ENCODE measurements at places on chromosomes 5 and 9.

DNA sequence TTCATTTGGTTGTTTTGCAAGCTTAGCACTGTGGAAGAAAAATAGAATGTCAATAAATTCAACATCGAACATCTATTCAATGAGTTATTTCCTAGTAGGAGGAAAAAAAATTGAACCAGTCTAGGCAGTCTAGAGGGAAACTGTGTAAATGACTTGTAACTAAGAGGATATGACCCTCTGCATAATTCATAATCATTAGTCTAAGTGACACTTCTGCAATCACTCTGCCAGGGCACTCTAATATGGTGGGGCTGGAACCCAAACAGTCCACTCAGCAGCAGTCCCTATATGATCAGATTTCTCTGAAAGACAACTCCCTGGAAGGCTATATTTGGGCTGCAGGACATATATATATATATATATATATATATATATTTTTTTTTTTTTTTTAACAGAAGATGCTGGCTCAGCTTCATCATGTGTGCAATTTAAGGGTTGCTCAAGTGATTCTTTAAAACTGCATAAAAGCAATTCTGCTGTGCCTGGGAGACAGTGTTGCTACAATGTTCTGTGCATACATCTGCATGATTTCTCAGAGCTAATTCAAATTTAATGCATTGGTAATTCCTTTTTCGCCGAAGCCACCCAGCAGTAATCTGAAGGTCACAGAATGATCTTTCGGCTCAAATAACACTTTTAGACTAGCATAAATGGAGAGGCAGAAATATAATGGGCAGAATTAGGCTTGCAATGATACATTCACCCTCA, 482.1 kb upstream of the ZNF608 start:
- no peak for DNase-seq

- DNase-seq, result no peak
Observed at GRCh38 chr9:20815923-20816703, 132.1 kb downstream of the FOCAD start.

DNA sequence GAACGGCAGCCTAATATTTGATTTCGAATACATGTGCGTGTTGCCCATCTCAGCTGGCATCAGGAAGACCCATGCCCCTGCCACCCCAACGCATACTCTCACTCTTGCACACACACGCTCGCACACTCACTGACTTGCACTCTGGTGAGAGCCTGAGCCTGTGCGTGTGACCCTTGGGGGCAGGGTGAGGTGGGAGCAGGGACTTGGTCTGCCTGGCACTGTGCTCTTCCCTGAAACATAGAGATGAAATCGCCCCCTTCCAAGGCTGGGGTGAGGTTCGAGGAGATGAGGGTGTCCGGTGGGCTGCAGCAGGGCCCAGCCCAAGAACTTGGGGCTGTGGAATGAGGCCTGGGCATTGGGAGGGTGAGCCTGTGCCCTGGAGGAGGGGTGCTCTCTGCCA, 1.2 kb downstream of the LCN9 start:
- no peak for DNase-seq

- DNase-seq, result no peak
Observed at GRCh38 chr5:170293273-170293672, 4.3 kb downstream of the LCP2 start.
